Stimulated activated CD4-positive, alpha-beta T cell treated with anti-CD3 and anti-CD28 coated beads, Interleukin-2, amount 100 ng/mL, for 24 hours (primary cell): ENCODE measurements at places on chromosomes 3 and 15.

GRCh38 chr15:40342416-40343320 is 1.9 kb upstream of the CCDC9B start:
- DNase-seq: no peak

DNA sequence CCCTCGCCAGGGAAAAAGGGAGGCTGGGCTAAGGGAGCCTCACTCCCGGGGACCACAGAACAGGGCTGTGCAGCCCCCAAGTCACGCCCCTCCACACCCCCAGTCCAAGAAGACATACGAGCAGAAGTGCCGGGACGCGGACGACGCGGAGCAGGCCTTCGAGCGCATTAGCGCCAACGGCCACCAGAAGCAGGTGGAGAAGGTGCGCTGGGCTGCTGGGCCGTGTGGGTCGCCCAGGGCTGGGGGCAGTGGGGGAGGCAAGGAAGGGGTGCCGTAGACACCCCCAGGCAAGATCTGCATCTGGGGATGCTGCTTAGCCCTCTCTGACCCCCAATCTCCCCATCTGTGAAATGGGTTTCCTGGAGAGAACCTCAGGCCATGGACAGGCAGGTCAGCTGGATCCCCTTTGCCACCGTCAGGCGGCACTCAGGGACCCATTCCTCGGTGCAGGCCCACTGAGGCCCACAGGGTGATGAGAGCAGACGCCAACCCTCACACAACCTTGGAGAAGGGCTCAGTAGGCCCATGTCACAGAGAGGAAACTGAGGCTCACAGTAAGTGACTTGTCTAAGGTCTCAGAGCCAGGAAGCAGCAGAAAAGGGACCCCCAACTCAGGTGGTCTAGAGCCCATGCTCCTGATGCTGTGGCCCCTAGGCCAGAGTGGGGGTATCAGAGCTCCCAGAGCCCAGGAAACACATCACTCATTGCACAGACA is 33.7 kb downstream of the PSTPIP1 start:
- peak; percentile 1 for DNase-seq

DNA sequence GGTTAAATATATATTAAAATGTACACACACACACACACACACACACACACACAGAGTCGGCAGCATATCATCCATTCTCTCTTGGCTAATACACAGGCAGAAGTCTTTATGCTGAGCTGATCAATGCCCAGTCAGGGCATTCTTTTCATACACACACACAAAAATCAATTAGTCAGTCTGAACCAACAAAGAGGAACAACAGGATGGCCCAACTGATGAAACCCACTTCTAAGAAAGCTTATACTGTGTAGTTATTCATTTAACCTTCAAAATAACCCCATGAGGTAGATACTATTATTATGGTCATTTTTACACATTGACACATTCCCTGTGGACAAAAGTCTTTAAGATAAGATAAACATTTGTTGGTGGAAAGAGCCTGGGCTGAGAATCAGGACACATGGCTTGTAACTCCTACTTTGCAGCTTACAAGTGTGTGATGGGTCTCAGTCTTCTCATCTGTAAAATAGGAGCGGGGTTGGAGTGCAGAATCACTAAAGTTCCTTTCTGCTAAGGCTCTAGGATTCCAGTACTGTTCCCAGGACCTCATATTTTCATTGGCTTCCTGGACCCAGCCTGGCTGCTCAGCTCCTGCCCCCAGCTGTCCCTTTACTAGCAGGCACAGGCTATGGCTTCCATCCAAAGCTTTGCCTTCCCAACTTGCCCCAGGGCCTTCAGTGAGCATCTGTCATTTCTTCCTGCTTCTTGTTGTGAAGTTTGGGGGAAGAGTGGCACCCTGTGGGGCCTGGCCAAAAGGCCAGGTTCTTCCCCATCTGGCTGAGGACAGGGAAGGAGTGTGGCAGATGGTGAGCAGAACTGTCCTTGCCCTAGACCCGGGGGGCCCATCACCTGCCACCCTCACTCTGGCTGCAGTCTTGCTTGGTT is 27.2 kb upstream of the GLCE start:
- DNase-seq: no peak

GRCh38 chr3:46303240-46303639 is 50.7 kb upstream of the CCR2 start:
- DNase-seq: no peak

DNA sequence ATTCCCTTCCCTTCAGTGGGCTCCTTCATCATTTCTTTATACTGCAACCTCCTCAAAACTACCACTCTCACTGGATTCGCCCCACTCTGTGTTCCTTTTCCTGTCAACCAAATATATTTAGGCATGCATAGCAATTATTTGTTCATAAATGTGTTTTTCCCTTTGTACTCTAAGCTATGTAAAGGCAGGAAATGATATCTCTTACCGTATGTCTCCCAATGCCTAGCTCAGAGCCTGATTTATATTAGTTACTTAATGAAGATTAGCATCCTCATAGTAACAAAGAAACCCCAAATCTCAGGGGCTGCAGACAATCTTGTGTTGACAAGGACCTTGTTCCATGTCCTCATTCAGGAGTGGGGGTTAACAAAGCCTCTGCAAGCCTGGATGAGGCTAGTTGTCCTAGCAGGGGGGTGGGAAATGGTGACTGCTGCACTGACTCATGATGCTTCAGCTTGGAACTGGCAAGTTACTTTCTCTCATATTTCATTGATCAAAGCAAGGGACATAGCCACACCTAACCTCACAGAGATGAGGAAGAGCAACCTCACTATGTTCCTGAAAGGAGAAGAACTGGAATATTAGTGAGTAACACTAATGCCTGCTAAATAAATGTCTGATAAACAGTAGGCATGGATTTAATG is 15.2 kb downstream of the PHLDB2 start:
- no peak for DNase-seq

DNA sequence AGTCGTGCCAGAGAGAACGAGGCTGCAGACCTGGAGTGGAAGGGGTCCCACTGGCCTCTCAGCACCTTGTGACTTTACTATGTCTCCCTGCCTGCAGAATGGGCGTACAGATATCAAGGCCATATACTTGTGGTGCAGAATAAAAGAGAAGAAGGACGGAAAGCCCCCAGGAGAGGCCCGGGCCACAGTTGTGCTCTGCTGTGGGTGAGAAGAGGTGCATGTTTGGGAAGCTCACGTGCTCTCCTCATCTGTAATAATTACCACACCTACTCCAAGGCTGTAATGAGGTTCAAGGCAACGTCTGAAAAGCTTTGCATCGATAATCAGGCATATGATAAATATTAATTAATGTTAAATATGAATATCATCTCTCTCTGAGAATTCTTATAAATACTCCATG is 58.0 kb downstream of the MGLL start:
- no peak for DNase-seq

- no peak for DNase-seq
Measured at GRCh38 chr3:116423374-116423773, 21.9 kb downstream of the LSAMP start.

GRCh38 chr3:177561769-177562392 is 364.6 kb upstream of the TBL1XR1 start:
- no peak for DNase-seq

GRCh38 chr3:183515968-183516851 is 39.3 kb downstream of the KLHL6 start:
- DNase-seq: peak; percentile 29

DNA sequence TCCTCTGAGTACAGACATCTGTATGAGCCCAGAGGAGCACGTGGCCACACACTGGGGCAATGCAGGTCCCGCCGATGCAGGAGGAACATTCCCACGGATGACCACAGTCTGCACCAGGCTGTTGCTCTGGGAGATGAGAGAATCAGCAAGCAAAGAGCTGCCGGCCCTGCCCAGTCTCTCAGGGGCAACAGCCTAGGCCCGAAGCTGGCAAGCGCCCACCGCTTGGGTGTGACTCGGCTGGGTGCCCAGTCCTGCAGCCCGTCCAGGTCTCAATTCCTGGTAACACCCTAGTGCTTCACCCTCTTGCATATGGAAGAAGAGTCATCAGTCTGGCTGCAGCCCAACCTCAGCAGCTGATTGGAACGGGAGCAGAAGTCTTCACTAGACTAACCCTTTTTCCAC is 153.7 kb upstream of the HES1 start:
- DNase-seq: no peak

DNA sequence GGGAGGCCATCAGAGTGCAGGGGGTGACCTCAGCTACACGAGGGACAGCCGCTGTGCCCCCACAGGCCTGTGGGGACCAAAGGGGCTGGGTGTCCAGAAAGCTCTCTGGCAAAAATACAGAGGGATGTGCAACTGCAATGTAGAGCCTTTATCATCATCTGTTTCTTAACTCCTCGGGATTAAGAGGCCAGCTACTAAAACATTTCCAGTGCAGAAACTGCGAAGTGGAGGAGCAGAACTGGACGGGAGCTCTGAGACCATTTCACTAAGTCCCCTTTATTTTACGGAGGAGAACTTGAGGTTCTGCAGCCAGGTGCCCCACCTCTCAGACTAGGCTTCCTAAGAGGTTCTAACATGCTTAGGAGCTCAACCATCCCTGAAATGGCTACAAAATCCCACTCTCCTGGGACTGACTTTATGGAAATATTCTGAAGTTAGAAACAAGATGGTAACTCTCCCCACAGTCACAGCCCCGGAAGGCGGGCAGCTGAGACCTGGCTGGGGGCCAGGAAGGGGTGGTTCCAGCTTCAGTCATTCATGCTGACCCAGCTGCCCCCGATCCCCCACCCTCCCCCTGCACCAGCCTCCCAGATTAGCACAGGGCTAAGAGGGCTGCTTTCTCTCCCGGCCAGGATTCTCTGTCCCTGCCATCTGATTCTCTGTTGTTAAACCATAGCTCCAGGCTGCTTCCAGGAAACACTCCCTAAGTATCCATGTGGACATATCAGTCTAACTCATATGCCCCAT is 40.3 kb downstream of the UMPS start:
- DNase-seq: no peak

- peak; percentile 76 for DNase-seq
Measured at GRCh38 chr15:42273900-42274701, 868 bp upstream of the TMEM87A start.

DNA sequence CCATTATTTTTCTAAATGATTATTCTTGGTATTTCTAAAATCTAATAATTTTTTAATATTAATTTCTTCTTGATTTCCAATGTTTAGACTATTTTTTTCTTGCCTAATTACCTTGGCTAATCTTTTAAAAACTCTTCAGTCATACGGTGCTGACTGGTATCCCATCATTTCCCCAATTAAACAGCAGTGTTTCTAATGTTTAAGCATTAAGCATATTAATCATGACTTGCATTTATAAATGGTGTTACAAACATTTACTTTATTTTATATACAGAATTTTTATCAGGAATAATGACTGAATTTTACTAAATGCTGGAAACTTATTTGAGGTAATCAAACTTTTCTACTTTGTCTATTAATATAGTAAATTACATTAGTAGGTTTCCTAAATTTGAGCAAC is 199.3 kb downstream of the ADAMTSL3 start:
- DNase-seq: no peak

- DNase-seq: no peak
Measured at GRCh38 chr3:124785973-124786372, 55.7 kb downstream of the UMPS start.

- DNase-seq: no peak
Measured at GRCh38 chr15:100713163-100713867, 110.9 kb downstream of the ASB7 start.

DNA sequence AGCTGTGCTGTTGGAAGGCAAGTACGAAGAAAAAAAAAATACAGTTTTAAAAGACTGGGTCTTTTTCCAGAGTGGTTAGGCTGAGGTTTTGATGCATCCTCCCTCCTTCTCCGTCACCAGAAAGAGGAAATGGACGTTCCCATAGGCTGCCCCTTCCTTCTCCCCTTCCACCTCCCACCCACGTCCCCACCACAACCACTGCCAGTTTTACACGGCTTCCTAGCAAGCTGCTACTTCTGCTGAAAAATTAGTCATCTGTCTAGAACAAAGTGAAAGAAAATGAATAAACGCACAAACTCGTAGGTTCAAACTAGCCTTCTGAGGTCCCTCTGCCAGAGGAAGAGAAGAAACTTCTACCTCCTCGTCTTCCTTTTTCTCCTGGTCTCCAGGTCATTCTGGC is 71.6 kb upstream of the RPL35A start:
- DNase-seq: peak; percentile 52

DNA sequence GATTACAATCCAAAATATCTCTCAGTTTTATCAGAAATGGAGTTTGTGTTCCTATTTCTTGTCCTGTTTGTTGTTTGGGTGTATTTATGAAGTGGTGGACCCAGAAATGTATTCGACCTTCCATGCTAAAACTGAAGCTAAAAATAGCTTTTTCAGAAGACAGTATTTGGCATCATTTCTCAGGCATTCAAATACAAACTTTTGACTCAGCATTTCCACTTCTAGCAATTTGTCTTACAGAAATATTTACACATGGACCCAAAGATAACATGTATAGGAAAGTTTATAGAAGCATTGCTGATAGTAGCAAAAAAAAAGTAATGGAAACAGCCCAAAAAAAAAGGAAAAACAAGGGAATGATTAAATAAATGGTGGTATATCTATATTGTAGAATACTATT is 156.3 kb downstream of the HCN4 start:
- DNase-seq: no peak

DNA sequence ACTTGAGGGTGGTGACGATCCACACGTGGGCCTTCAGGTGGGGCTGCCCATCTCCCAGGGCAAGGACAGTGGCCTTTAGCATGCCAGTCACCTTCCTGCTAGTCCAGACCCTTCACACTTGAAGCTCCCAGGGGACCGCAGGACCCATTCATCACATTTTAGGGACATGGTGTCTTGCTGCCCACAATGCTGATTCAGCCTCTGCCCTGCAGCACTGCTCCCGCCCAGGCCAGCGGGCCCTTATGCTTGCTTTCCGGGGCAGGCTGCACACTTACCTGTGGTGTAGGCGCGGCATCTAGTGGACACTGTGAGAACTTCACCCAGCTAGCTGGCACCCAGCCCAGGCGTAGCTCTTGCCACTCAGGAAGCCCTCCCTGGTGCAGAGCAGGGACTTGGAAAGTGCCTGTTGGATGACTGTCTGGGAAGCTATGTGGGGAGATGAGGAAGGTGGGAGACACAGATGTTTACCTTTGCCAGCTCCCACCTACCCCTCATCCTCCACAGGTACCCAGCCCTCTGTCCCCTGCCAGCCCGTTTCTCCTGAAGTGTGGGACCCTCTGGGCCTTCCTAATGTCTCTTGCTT is 26.3 kb upstream of the NR2C2 start:
- peak; percentile 85 for DNase-seq

GRCh38 chr15:28942571-28942970 is 56.8 kb downstream of the APBA2 start:
- DNase-seq: no peak

GRCh38 chr3:194176274-194176991 is 40.5 kb downstream of the HES1 start:
- no peak for DNase-seq

DNA sequence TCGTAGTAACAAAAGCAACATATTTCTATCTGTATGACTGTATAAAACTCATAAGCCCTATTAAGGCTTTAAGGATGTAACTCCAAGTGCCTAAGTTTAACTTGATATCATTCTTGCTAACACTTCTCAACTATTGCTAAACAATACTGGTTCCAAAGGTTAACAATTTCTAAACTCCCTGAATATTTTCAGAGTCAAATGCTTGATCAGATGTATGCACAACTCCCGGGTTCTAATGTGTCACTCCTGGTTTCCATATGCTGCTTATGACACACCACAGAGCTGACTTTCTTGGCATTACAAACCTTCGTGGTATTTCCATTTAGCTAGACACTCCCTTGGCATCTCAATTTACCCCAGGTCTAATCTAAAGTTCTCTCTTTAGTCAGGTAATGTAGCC is 26.3 kb downstream of the DZIP1L start:
- DNase-seq: no peak
